NCI-H2171 (cell line): ENCODE measurements at places on chromosomes 1 and 21.

DNA sequence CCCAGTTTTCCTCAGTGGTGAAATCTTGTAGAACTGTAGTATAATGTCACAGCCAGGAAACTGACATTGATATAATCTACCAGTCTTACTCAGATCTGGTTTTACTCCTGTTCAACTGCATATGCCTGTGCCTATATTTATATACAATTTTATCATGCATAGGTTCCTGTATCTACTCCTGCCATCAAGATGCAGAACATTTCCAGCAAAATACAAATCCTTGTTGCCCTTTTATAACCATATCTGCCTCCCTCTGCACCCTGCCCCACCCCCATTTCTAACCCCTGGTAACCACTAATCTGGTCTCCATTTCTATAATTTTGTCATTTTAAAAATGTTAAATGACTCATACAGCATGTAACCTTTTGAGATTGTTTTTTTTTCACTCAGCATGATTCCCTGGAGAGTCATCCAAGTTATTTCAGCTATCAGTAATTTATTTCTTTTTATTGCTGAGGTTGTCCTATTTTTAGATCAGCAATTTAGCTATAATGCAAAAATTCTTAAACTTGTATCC lies 8.1 kb downstream of the UTP25 start:
- DNase-seq, result no peak

- DNase-seq, result no peak
Measured at GRCh38 chr1:183476081-183476480, 3.8 kb downstream of the SMG7 start.

DNA sequence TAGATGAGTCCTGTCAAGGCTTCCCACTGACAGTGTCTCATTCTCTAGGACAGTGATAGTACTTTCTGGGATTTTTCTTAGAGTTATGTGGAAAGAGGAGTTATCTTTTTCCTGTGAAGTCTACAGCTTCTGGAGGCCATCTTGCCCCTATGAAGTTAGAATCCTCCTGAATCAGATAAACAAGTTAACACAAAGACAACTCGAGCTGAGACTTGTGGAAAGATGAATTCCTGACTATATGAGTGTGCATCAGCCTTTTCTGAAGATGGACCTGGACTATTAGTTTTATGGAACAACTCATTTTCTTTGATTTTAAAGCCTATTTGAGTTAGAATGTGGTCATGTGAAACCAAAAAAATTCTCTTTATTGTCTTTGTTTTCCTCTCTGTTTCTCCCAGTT lies 290.9 kb downstream of the LRRIQ3 start:
- no peak for DNase-seq

- no peak for DNase-seq
Measured at GRCh38 chr1:200128944-200129879, 101.7 kb downstream of the NR5A2 start.
